CD4-positive, CD25-positive, alpha-beta regulatory T cell (primary cell): ENCODE measurements at places on chromosomes 1 and 21.

- DNase-seq: no peak
Measured at GRCh38 chr1:84719543-84720217, 29.4 kb upstream of the SSX2IP start.

- DNase-seq: no peak
Measured at GRCh38 chr1:59699227-59699847, 115.4 kb upstream of the HOOK1 start.

- DNase-seq: no peak
Measured at GRCh38 chr1:244162786-244163530, 111.9 kb downstream of the ZBTB18 start.

GRCh38 chr1:22860883-22861385, 111.7 kb downstream of the LACTBL1 start:
- DNase-seq: no peak
